ENCODE measurements at places on chromosomes 7 and 10. TPM values are rescaled to one million over a fixed set of nuclear protein-coding genes. Genes with fewer than 3 reads are reported as not detected.
A peak's percentile ranks its signal among the peaks of the same experiment; 100 is the strongest.

GRCh38 chr10:68492118-68492517, 20.3 kb upstream of the DNA2 start:
- DNase-seq = no peak

DNA sequence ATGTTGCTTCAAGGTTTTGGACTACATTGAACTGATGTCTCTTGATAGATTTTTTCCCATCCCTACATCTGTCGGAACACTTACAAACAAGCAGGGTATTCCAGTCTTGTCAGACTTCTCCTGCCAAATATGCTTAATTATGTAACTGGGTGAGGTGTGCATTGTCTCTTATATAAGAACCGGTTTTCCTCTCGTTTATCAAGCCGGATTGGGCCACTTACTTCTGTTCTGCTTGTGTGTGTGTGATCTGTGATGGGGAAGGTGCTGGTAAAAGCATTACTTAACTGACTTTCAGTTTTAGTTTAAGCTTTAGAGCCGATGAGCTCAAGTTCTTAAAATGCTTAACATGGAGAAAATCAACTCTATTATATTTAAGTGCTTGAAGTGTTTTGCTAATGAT, 57.9 kb downstream of the OTUD1 start:
- DNase-seq = no peak

Gene HOGA1
- 66.2 TPM for total RNA-seq

Gene POU6F2
- total RNA-seq = 0.81 TPM

Gene ZNF775
- 0.88 TPM for total RNA-seq

- no peak for DNase-seq
These were observed 9.8 kb downstream of the TBXAS1 start for GRCh38 chr7:139838876-139839275.

Gene SLC39A12
- 0.08 TPM for total RNA-seq

GRCh38 chr7:36278620-36279172, 111.0 kb upstream of the ANLN start:
- peak; percentile 41 for DNase-seq

DNA sequence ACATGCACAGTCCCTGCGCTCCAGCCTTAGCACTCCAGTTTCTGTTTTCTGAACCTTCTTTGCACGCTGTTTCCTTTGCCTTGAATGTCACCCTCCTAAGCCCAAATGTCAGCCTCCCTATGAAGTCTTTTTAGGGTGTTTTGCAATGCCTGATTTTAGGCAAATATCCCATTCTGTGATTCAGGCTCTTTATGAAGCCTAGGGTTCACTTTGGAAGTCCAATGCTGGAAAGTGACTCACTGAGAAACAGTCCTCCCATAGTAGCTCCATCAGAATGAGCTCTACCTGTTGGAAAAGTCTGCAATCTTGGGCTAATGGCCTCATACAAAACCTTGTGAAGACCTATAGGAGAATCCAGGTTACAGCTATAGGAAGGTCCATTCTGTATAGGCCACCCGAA, 5.3 kb downstream of the LAMB4 start:
- DNase-seq = no peak

DNA sequence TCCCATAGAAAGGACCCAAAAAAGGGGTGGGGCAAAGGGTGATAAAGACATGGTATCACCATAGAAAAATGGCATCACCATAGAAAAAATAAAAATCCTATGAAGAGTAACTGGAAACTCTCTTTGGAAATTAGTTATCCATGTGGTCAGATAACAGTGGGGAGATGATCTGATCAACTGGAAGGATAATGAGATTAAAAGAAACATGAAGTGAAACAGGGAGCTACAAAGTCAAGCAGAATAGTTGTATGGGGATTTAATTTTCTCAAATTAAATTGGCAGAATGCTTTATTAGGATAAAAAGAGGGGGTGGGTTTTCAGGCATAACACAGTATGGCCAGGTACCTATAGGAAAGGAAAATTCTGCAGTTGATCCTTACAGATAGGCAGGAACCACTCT, 111.2 kb downstream of the WNT2 start:
- no peak for DNase-seq

GRCh38 chr7:5212633-5213285, 22.7 kb downstream of the WIPI2 start:
- DNase-seq = no peak

Measured in left lobe of liver (tissue), 2 donors.